ENCODE measurements at places on chromosomes 1 and 21. TPM values are rescaled to one million over a fixed set of nuclear protein-coding genes. Genes with fewer than 3 reads are reported as not detected.

DNA sequence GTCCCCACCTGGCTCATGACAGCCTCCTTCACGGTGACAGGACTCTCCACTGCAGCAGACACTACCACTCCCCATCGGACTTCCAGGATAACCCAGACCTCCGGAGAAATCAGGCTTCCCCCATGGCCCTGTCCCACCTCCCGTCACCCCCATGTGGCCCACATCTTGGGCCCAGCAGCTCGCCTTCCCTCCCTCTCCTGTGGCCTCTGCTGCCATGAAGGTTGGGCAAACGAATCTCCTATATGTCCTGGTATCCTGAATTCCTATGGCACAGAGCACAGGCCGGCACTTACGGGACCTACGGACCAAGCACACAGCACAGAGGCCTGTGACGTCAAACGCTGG is 82.0 kb downstream of the NPHP4 start:
- no peak for DNase-seq

DNA sequence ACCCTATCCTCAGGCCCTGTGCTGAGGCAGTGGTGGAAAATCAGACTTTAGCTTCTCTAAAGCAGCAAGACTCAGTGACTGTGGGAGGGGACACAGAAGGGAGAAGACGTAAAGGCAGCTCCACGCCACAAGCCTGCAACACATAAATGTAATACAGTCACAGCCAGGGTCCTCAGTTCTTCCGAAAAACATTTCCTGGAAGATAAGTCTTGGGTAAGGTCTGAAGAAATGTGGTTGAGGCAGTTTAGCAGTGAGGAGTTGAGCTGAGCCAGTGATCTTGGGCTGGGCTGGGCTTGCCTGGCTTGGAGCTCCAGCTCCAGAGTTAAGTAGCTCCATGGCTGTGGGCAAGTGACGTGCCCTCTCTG is 127.8 kb upstream of the ADAR start:
- DNase-seq = no peak

GRCh38 chr1:54623216-54624007 is at the start of gene FAM151A:
TSS of gene FAM151A (minus strand) at chr1:54623525. CDS start at chr1:54623395, 130 bp downstream.
- no peak for DNase-seq

DNA sequence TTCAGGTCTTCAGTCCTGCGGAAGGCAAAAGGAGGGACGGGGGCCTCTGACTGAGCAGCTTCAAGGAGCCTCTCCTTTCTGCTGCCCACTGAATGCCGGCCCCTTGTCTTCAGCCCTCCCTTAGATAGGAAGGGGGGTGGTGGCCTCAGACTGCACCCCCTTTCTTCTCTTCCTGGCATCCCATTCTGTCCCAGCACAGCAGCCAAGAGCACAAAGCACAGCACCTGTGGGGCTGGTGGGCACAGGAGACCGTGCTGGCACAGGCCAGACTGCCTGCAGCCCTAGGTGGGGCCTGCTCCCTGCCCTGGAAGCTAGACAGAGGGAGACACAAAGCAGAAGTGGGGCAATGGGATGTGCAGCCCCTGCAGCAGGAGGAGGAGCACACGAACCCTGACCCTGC is 1.7 kb upstream of the PAQR6 start:
- no peak for DNase-seq

- DNase-seq = no peak
Measured at GRCh38 chr1:15735304-15736037, 587 bp upstream of the SLC25A34 start.

DNA sequence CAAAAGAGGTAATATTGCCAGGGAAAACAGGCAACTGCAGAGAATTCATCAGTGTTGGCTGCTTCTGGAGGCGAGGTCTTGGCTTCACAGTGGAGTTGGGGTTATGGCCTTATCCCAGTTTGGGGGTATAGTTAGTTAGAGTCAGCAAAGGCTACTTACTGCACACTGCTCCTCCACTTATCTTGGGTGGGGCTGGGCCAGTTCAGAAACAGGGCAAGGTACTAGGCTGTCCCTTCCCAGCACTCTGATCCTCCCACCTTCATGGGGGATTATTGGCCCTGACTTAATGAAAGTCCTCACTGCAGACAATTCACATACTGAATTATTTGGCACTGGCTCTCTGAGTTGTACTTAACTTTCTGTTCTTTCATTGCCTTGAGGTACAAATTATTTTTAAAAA is 189.6 kb downstream of the NRIP1 start:
- no peak for DNase-seq

DNA sequence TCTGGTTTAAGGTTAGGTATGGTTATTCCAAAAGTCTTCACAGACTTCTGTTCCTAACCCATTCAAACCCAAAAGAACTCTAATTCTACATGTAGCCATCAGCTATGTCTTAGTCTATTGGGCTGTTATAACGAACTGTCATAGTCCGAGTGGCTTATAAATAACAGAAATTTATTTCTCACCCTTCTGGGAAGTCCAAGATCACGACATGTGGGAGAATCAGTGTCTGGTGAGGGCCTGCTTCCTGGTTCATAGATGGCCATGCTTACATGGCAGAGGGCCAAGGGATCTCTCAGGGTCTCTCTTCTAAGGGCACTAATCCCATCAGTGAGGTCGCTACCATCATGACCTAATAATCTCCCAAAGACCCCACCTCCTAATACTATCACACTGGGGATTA is 103.0 kb upstream of the PPP2R5A start:
- no peak for DNase-seq

GRCh38 chr1:41222496-41222895 is 19.6 kb downstream of the SCMH1 start:
- no peak for DNase-seq

DNA sequence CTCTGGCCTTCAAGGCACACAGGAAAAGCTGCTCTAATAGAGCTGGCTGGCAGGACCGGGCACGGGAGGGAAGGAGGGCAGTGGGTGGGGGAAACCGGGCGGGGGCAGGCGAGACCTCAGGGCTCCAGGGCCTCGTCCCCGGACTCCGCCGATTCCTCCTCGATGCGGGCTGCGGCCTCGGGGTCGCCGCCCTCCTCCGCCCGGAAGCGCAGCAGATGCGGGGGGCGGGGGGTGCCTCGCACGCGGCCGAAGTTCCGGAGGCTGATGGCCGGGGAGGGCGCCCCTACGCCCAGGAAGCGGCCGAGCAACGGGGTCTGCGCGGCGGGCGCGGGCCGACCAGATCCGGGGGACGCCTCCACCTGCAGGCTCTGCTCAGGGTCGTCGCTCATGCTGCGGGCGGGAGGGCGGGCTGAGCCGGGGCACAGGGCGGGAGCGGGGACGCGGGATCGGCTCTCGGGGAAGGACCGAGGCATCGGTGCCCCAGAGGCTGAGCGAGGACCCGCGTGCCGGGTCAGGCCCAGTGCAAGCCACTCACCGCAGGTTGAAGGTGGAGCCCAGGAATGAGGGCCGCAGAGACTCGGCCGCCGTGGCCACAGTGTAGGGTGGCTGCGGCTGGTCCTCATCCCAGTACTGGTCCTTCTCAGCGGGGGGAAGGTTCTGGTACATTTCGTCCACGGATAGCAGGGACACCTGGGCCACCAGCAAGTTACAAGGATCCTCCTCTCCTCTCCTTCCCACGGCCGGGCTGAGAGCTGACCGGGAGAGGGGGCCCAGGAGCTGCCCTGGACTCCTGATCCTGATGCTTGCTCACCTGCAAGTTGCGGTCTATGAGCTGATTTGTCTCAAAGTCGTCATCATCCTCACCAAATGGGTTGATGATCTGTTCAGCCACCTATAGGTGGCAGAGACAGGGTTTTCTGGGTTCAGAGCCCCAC is 3.6 kb downstream of the BEST4 start:
- no peak for DNase-seq

AMY2A gene
- 0.53 TPM for polyA plus RNA-seq

FMO5 gene
- 10.5 TPM for polyA plus RNA-seq

BRWD1 gene
- polyA plus RNA-seq = 57.8 TPM

AADACL3 gene
- not detected for polyA plus RNA-seq

WNT3A gene
- polyA plus RNA-seq = 0.07 TPM
